GM23248 (cell line): ENCODE measurements at places on chromosomes 5 and 9. TPM values are rescaled to one million over a fixed set of nuclear protein-coding genes. Genes with fewer than 3 reads are reported as not detected.

OR1J2 gene
- 0.22 TPM in 1 of 2 replicates, not detected in the other for total RNA-seq

LEAP2 gene
- total RNA-seq = 0.13 TPM in 1 of 2 replicates, not detected in the other

IL12B gene
- not detected in 2 replicates for total RNA-seq

IFNA21 gene
- total RNA-seq = not detected in 2 replicates

DNA sequence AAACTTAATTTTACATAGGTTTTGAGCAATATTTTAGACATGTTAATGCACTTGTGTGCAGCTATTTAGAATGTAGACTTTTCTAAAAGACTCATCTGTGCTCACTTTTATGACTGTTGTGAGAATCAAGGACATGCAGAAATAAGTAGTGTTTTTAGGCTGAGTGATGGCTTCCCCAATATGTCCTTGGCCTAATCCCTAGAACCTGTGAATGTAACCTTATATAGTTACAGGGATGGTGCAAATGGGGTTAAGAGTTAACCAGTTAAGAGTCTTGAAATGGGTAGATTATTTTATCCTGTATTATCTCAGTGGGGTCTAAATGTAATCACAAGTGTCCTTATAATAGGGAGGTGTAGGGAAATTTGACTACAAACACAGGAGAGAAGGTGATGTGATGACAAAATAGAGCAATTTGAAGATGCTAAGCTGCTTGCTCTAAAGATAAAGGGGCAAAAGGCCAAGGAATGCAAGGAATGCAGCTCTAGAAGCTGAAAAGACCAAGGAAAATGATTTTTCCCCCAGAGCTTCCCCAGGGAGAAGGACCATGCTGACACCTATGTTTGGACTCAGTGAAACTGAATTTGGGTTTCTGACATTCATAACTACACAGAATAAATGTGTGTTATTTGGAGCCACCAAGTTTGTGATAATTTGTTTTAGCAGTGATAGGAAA is 298.0 kb upstream of the PAPPA start:
- DNase-seq = peak; percentile 11

DNA sequence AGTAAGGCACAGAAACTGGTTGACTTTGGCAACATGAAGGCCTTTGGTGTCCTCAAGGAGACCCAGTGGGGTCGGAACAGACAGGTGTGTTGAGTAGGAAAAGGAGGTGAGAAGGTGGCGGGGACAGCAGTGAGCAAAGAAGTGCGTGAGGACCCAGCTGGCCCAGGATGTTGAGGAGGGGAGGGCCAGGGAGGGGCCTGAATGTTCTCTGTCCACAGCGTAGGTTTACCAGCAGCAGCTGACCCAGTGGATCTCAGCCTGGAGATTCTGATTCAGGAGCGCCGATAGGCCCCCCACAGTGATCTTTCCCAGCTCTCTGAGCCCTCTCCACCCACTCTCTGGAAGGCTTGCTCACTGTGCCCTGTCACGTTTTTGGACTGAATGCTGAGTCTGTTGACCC is 88.5 kb downstream of the DAB2IP start:
- no peak for DNase-seq

DNA sequence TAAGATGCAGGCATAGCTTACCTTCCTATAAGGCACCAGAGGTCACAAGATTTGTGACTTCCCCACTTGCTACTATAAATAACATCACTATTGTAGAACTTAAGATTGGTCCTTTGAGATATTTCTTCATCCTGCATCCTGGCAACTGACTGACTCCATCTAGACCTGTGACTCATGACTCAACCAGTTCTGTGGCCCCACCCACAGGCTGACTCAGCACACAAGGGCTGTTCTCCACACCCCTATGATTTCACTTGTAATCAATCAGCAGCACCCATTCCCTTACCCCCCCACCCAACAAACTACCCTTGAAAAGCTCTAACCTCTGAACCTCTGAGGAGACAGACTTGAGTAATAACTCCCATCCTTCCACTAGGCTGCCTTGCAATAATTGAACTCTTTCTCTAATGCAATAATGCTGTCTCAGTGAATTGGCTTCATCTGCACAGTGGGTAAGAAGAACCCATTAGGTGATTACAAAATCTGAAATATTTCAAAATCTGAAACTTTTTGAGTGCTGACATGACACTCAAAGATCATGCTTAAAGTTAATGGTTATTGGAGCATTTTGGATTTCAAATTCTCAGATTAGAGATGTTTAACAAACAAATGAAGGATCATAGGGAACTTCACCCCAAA is 296.7 kb downstream of the ARL15 start:
- DNase-seq = peak; percentile 95

RNF183 gene
- not detected in 2 replicates for total RNA-seq

DNA sequence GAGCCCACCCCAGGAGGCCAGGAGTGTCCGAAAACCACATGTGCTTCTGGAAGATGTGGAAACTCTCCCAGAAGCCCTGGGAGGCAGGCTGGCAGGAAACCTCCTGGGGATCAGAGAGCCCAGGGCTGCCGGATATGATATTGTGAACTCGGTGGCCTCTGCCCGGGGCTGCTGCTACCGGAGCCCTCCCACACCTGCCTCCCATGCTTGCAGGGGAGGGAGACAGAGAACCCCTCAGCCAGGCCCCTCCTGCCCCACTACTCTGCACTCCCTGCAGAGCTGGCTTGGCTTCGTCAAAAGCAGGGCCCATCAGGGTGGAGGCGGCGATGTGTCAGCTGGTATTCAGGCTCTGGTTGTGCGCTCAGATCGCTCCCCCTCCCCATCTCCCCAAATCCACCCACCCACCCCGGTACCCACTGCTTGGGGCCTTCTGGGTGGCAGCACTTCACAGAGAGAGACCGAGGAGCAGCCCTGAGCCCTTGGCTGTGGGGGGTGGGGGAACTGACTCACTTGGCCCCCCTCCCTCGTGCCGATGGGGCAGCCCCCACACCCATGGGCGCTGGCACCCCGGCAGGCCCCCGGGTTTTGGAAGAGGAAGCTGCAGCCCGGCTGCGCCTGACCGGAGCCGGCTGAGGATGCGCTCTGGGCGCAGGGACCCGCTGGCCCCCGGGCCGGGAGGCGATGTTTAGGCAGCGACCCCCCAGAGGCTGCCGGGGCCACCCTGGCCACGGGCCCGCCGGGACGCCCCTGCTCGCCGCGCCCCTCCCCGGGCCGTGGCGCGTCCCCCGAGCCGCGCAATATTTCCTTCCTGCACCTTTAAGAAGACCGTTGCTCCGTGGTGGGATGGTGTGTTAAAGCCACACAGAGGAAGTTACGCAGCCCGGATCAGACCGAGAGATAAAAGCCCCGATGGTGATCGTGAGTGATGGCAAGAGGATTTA is 786 bp upstream of the NTNG2 start:
- DNase-seq = peak; percentile 87

GRCh38 chr9:92807757-92808725 is 43.4 kb upstream of the BICD2 start:
- peak; percentile 16 for DNase-seq

PRSS3 gene
- 15.1 and 30.7 TPM in 2 replicates for total RNA-seq

INSL4 gene
- total RNA-seq = not detected in 2 replicates

- no peak for DNase-seq
Measured at GRCh38 chr5:78771260-78772205, 123.0 kb upstream of the LHFPL2 start.
